ENCODE measurements at places on chromosomes 5 and 9. TPM values are rescaled to one million over a fixed set of nuclear protein-coding genes. Genes with fewer than 3 reads are reported as not detected.

DNA sequence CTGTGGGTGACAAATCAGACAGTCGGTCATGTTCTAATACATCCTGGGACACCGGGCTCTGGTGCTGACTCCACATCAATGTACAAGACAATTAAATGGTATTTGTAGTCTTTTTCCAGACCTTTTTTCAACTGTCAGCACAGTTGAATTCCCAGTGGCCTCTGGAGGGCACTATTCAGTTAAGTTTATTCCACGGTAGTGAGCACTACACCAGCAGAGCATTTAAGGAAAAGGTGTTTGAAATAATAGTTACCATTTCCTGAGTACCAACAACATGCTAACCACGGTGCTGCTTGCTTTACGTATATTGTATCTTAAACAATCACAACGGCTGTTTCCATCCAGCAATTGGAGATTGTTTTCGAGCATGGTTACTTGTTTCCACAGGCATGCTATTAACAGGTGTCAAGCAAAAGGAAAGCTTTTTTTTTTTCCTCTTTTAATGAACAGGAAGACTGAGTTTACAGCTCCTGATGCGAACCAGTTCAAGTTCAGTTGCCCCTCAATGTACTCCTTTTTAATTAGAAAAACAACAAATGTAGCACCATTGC, 186.7 kb downstream of the PDZD2 start:
- peaks cover 18% of the 10 kb centered on the region for H3K27me3 ChIP-seq
- DNase-seq: peak; percentile 78
- no peaks in the 10 kb centered on the region for H3K4me1 ChIP-seq
- no peaks in the 10 kb centered on the region for H3K36me3 ChIP-seq
- no peak overlapping the region for H3K4me3 ChIP-seq
- H3K27ac ChIP-seq: no peak overlapping the region

GRCh38 chr9:16627521-16627920, 242.9 kb downstream of the BNC2 start:
- DNase-seq: no peak
- peaks cover 45% of the 10 kb centered on the region for H3K4me1 ChIP-seq
- H3K4me3 ChIP-seq: no peak overlapping the region
- peak overlapping the region; percentile 91 for H3K27ac ChIP-seq
- H3K36me3 ChIP-seq: no peaks in the 10 kb centered on the region

DNA sequence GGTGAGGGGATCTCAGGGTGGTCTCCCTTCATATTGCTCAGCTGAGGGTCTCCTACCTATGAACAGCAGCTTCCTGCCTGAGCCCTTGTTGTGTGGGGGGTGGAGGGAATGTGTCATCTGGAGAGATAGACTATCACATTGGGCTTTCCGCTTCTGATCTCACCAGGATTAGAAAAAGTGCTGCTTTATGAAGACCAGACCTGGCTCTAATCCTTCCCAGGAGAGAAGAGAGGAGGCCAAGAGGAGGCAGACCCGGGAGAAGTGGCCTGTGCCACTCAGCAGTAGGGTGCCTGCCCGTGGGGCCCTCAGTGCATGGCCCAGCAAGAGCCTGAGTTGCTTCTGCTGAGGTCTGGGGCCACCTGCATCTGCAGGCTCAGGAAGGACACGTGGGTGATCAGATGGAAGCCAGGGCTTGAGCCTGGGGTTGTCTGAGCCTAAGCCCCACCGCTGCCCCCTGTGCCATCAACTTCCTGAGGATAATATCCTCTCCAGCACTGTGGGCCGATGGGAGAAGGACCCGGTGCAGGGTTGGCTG, 22.1 kb upstream of the COL5A1 start:
- H3K4me3 ChIP-seq: no peak overlapping the region
- no peaks in the 10 kb centered on the region for H3K27me3 ChIP-seq
- peaks cover 32% of the 10 kb centered on the region for H3K4me1 ChIP-seq
- DNase-seq: peak; percentile 68
- no peaks in the 10 kb centered on the region for H3K36me3 ChIP-seq

The TTC39B gene
- total RNA-seq: 14.1 TPM

DNA sequence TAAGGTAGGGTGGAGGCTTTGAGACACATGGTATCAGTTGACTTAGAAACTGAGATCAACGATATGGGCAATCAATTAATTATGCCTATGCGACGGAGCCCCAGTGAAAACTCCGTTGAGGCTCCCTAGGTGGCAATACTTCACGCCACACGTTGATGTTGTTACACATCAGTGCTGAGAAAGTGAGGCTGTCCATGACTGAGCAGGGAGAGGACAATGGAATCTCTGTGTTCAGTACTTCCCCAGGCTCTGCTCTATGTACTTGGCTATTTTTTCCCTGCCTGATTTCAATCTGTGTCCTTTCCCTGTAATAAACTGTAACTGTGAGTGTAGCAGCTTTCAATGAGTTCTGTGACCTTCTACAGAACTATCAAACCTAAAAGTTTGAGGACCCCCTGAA, 211.7 kb downstream of the SNCAIP start:
- H3K36me3 ChIP-seq: no peaks in the 10 kb centered on the region
- DNase-seq: no peak
- no peak overlapping the region for H3K4me3 ChIP-seq
- H3K4me1 ChIP-seq: no peaks in the 10 kb centered on the region
- H3K27me3 ChIP-seq: no peaks in the 10 kb centered on the region

GRCh38 chr9:129352146-129352865, 174.2 kb upstream of the IER5L start:
- H3K4me1 ChIP-seq: peaks cover 14% of the 10 kb centered on the region
- H3K36me3 ChIP-seq: no peaks in the 10 kb centered on the region

The IL9 gene
- not detected for total RNA-seq

DNA sequence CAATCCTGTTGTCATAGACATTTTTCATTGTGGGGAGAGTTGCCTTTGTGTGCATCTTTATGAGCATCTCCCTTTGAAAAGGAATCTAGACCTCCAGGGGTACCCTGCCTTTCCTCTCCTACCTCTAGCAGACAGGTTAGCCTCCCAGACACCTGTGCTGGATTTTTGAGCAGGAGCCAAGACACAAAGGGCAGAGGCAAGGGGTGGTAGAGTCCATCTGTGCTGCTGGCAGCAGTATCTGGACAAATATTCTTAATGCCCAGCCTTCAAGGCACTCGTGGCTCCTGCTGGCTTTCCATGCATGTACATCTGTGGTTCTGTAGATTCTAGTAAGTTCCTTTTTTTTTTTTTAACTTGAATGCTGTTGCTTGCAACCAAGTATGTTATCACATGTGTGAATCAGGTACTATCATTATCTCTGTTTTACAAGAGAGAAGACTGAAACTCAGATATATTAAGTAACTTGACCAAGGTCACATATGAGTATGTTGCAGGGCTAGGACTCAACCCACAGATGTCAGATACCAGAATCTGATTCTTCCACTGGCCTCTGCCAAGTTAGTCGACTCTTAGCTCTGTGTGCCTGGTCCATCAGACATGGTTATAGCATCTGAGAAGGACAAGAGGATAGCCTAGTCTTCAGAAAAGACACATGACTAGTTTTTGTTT, 32.9 kb upstream of the GPR151 start:
- no peak overlapping the region for H3K4me3 ChIP-seq
- no peaks in the 10 kb centered on the region for H3K36me3 ChIP-seq
- DNase-seq: no peak
- H3K27me3 ChIP-seq: no peaks in the 10 kb centered on the region

The PHF24 gene
- not detected for total RNA-seq

DNA sequence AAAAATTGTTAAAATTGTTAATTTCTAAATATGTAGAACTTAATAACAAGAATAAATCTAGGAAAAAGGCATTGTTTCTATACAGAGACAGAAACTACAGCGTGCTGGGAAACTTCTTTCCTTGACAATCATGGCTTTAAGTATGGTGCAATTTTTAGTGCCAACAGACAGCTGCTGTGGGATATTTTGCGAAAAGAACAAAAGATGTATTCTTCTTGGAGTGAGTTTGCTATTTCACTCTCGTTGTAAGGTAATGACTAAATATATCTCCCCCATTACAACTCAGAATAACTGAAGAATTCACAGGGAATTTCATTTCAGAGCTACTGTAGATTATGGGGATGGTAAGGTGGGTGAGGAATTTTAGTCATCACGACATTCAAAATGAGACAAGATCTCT, 2055.0 kb upstream of the ACO1 start:
- H3K27ac ChIP-seq: no peak overlapping the region
- H3K27me3 ChIP-seq: no peaks in the 10 kb centered on the region
- H3K4me1 ChIP-seq: no peaks in the 10 kb centered on the region
- H3K4me3 ChIP-seq: no peak overlapping the region
- no peaks in the 10 kb centered on the region for H3K36me3 ChIP-seq
- DNase-seq: no peak

The PCDHB4 gene
- total RNA-seq: 1.2 TPM

DNA sequence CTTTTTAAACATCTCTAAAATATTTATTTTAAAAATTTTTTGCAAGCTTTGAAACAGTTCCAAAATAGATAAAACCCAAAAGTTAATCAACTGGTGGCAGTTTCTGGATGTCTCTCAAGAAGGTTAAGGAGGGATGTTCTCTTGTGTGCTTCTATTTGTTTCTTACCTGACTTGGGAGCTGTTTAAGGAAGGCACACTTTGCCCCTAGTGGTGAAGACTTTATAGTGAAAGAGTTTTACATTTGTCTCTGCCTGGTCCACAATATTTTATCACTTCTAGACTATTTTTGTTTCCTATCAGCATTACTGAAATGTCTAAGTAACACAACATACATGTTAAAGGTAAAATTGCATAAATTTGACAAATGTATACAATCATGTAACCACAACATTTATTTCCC, 552.8 kb downstream of the SEMA5A start:
- H3K27me3 ChIP-seq: no peaks in the 10 kb centered on the region
- DNase-seq: no peak
- no peaks in the 10 kb centered on the region for H3K36me3 ChIP-seq
- no peak overlapping the region for H3K4me3 ChIP-seq
- no peaks in the 10 kb centered on the region for H3K4me1 ChIP-seq
- no peak overlapping the region for H3K27ac ChIP-seq

The DHFR gene
- total RNA-seq: 15.2 TPM

DNA sequence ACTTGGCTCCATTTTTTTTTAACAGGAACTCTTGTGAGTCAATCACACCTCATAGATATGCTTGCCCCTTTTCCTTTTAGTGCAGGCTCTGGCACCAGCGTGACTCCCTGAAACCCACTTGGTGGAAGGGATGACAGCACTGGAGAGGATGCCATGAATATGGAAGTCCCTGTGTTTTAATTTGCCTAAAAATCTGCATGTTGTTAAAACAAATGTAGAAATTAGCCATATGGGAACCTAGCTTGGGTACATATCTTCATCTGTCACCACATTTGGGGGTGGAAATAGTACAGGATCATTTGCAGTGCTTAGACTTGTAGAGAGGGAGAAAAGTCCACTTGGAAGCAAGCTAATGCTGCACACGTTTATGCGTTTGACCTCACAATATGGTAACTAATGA, 179.0 kb downstream of the EBF1 start:
- no peaks in the 10 kb centered on the region for H3K36me3 ChIP-seq
- H3K27ac ChIP-seq: no peak overlapping the region
- no peak for DNase-seq

- H3K27ac ChIP-seq: peak overlapping the region; percentile 46
- no peak overlapping the region for H3K4me3 ChIP-seq
- H3K27me3 ChIP-seq: no peaks in the 10 kb centered on the region
- DNase-seq: no peak
- peaks cover 20% of the 10 kb centered on the region for H3K4me1 ChIP-seq
- no peaks in the 10 kb centered on the region for H3K36me3 ChIP-seq
Observed at GRCh38 chr5:124661317-124662141, 84.9 kb downstream of the ZNF608 start.

The CLIC3 gene
- total RNA-seq: 1.5 TPM

The NPR3 gene
- total RNA-seq: 92.3 TPM

GRCh38 chr9:8733131-8733954, 933.8 kb upstream of the DMAC1 start:
- H3K27me3 ChIP-seq: no peaks in the 10 kb centered on the region
- no peak for DNase-seq
- no peaks in the 10 kb centered on the region for H3K36me3 ChIP-seq
- no peak overlapping the region for H3K27ac ChIP-seq
- no peaks in the 10 kb centered on the region for H3K4me1 ChIP-seq

GRCh38 chr9:5819174-5819573, 13.7 kb downstream of the ERMP1 start:
- no peak overlapping the region for H3K4me3 ChIP-seq
- H3K36me3 ChIP-seq: no peaks in the 10 kb centered on the region
- no peaks in the 10 kb centered on the region for H3K27me3 ChIP-seq
- H3K27ac ChIP-seq: no peak overlapping the region
- H3K4me1 ChIP-seq: no peaks in the 10 kb centered on the region

GRCh38 chr9:78692871-78693270, 395.9 kb downstream of the PSAT1 start:
- H3K27me3 ChIP-seq: no peaks in the 10 kb centered on the region
- H3K27ac ChIP-seq: no peak overlapping the region
- no peak overlapping the region for H3K4me3 ChIP-seq
- no peaks in the 10 kb centered on the region for H3K36me3 ChIP-seq
- H3K4me1 ChIP-seq: peaks cover 15% of the 10 kb centered on the region

DNA sequence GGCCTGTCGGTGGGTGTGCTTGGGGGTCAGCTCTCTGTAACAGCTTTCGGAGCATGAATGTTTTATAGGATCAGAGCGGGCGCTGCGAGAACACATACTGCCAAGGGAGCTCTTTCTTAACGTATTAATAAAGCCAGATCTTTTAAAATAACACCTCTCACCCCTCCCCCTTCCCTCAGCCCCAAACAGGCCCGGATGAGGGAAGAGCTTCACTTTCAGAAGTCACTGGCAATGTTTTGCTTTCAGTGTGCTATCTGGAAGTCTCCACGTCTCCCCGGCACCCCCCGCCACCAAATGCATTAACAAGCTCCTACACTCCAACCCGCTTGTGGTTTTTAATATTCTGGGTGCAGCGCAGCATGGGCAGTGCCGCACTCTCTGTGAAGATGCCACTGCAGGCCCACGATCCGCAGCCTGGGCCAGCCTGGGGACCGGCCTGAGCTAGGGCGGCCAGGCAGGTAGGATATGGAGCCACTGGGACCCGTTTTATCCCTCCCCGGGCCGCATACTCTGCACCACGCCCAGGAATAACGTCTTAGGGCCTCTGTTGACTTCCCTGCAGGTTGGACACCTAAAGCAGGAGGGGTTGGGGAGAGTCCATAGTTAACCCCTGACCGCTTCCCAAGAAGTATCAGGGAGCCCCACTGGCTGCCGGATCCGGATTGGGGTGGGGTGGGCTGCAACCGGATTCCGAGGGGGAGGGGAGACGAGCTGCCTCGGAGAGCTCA, 12.6 kb downstream of the NR2F1 start:
- peaks cover 6% of the 10 kb centered on the region for H3K36me3 ChIP-seq
- H3K27ac ChIP-seq: no peak overlapping the region
- no peaks in the 10 kb centered on the region for H3K4me1 ChIP-seq
- H3K4me3 ChIP-seq: no peak overlapping the region
- H3K27me3 ChIP-seq: peaks cover 30% of the 10 kb centered on the region

The LCN15 gene
- not detected for total RNA-seq
